ENCODE measurements at places on chromosomes 12 and 14. TPM values are rescaled to one million over a fixed set of nuclear protein-coding genes. Genes with fewer than 3 reads are reported as not detected.

Gene B4GALNT1
- 2.1 TPM for total RNA-seq

Gene CFAP251
- 0.91 TPM for total RNA-seq

Gene ST8SIA1
- total RNA-seq = 6.3 TPM

DNA sequence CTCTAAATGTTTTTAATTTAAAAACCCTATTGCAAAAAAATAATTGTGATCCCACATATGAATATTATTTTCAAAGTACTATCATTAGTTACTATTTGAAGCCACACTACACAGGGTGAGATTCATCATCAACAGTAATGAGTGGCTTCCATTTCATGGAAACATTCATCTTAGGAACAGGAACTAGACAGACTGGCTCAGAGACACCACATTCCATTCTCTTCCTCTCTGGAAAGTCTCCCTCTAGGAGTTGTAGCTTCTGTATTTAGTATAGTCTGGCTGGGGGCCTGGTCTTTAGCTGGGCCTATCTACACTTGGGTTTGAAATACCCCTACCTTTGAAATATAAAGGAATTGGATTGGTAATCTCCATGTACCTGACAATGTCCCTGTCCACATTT is 6.2 kb upstream of the VDR start:
- no peak for DNase-seq

Gene DDX51
- 11.7 TPM for total RNA-seq

DNA sequence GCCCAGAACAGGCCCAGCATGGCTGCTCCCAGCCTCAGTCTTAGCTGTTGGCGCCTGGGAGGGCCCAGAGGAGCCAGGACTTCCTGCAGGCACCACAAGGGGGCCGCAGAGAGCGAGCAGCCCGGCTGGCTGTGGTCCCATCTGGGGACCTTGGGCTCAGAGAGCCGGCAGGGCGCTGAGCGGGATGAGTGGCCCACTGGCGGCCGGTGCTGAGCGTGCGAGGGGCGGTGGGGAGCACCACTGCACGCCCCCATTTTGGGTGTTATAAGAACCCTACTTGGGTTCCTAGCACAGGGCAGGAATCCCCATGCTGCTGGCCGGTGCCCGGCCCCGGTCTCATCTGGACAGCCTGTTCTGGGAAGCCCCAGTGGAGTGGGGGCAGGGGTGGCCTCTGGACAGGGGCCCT is 25.9 kb upstream of the CRIP2 start:
- DNase-seq = peak; percentile 93

Gene SLC25A47
- total RNA-seq = not detected

DNA sequence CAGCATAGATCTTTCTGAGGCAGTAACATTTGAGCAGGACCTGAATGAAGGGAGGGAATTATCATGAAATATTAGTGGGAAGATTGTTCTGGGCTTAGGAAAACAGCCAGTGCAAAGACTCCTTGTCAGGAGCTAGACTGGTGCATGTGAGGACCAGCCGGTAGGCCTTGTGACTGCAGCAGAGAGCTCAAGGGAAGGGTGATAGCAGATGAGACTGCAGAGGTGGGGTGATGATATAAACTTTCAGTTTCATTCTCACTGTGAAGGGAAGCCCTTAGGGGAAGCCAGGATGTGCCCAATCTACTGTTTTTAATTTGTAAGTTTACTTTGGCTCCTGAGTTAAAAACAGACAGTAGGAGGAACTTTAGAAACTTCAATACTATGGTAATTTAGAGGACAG is 12.4 kb downstream of the IL22 start:
- DNase-seq = no peak

DNA sequence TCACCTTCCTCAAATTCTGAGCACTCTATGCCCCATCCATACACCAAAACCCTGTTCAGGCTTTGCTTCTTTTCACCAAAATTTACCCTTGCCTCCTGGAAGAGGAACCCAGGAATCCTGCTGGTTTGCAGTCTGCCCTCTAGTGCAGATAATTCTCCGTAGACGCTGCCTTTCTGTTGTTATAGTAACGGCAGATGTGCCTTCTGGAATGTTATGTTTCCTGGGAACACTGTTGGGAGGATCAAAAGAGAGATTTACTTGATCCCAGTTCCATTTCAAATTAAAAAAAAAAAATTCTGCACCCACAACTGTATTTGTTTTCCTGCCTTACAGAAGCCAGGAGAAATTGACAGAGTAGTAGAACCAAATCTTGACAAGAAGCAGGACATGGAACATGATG is 104.2 kb upstream of the RMST start:
- no peak for DNase-seq

DNA sequence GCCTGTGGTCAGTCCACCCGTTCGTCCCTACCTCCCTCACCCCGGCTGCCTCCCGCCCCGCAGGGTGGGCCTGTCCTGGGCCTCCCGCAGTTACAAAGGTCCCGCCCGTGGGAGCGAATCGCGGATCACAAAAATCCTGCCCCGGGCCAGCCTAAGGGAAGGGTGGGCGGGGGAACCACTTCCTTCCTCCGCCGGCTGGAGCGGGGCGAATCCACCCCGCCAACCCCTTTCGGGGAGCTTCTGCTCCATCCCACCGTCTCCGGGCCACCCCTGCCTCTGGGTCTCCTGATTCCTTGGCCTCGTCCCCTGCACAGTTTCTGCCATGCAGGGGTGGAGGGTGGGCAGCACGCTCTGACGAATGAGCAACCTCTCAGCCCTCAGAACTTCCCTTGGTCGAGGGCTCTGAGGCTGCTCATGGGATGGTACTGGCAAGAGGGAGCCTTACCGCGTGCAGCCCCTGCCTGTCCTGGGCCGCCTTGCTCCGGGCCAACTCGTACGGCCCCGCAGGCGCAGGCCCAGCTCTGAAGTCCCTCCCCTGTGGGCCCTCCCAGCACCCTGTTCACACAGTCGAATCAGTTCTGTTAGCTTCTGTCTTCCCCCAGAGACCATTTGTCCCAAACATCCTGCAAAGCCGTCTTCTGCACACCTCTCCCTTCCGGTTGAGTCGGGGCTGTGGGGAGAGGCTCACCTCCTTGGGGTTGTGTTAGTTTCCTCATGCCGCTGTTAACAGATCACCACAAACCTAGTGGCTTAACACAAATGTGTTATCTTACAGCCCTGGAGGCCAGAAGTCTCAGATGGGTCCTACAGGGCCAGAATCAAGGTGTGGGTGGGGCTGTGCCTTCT is 589 bp upstream of the HVCN1 start:
- DNase-seq = peak; percentile 88

- DNase-seq = no peak
Observed at GRCh38 chr12:32826807-32827412, 69.7 kb downstream of the PKP2 start.

GRCh38 chr12:40002178-40003169 is 103.4 kb downstream of the SLC2A13 start:
- no peak for DNase-seq

GRCh38 chr12:102939670-102940222 is 17.7 kb upstream of the ASCL1 start:
- no peak for DNase-seq

DNA sequence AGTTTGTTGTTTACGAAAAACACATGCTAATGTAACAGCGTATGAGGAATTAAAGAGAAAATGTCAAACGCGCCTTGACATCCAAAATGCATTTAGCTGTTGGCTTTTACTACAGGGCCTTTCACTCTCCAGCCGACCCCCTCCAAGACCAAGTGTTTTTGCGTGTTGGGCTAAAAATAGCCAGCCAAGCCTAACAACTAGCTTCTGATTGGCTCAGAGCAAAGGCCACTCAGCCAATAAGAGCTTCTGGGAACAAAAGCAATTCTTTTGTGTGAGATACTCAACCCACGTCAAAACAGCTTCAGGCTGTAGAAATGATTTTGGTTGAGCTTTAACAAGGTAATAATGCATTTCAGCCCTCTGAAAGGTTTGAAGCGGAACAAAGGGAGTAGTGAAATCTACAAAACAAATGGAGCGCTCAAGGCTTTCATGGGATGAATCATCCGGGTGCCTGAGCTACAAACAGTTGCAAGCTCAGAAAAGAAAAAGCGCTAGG is 198.7 kb upstream of the DCN start:
- DNase-seq = peak; percentile 30

DNA sequence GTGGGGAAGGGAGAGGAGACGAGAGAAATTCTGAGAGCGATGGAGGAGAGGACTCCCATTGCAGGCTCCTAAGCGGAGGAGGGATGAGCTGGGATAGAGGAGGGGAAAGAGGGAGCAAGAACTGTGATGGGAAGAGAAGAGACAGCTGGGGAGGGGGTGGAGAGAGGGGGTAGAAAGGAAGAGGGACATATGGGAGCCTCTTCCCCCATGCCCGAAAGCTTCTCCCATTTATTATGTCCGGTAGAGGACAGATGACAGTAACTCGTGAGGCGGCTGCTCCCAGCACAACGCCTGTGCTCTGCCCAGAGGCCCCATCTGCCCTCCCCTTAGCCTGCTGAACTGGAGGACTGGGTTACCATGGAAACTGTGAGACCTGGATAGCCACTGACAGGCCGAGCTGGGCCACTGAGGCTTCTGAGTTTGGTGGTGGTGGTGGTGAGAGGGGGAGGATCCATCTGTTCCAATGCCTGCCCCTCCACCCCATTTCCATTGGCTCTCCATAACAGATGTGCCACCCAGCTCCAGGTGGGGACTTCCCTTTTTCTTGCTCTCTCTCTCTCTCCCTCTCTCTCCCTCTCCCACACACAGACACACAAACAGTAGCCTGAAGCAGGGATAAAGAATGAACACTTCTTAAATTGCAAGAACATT is 8.3 kb downstream of the CPNE6 start:
- DNase-seq = no peak

Gene SNRPF
- total RNA-seq = 10.2 TPM

Gene TPPP2
- 1.0 TPM for total RNA-seq

GRCh38 chr14:70884595-70885342 is 22.5 kb upstream of the PCNX1 start:
- DNase-seq = no peak

Gene KRT74
- 2.2 TPM for total RNA-seq

- DNase-seq = no peak
Observed at GRCh38 chr14:71693381-71693780, 238.8 kb upstream of the RGS6 start.

GRCh38 chr12:122473543-122474323 is 27.0 kb downstream of the ZCCHC8 start:
- no peak for DNase-seq
